Iris pigment epithelial cell (primary cell): ENCODE measurements at places on chromosomes 1 and 21.
A peak's percentile ranks its signal among the peaks of the same experiment; 100 is the strongest.

DNA sequence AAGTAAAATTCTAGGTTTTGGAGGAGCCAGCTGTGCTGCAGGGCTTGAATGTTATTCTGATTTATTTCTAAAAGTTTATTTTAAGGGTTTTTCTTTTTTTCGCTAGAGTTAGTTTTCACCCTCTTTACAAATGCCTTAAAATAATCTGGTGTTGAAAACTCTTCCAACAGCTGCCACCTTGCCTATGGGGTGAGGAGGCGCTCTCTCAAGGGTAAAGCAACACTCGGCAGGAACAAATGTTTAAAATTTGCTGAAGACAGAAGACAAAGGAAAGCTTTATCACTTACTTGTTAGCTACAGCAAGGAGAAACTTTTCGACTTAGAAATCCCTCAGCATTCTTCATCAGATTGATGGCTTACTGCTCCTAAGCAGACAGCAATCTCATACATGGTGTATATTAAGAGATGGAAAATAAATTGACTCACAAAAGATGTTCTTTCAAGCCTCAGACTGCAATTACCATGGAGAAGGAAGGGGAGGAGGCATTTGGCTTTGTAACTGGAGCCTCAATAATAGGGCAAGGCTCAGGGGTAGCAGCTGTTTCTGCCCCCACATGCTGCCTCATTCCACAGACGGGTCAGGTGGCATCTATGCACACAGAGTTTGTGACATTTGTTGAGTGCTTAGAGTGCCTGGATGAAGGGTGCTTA is 79.8 kb upstream of the RALGPS2 start:
- DNase-seq = no peak

DNA sequence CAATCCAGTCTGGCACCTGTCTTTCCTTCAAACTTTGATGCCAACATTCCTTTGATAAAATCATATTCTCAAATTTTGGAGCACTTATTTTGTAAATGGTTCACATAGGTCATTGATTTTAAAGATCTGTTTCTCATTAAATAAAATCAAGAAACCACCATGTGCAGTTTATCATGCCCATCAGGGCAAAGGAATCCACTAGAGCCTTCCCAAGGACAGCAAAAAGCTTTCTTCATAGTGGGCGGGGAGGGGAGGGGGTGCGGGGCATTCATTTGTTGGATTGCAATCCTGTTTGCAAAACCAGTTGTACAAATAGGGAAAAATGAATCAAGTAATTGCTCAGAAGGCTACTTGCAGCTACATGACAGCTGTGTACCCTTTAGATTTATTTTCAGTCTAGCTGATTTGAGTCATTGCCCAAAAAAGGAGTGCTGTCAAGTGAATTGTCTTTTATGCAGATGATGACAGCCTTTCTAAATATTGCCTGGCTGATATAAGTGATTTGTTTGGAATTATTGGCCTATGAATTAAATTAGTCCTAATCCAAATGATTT is 23.0 kb downstream of the LRRC8B start:
- DNase-seq = peak; percentile 89

- no peak for DNase-seq
These were observed 106.2 kb downstream of the CACHD1 start for GRCh38 chr1:64575881-64576676.

- DNase-seq = peak; percentile 99
These were observed at the start of gene GABPB2 for GRCh38 chr1:151070474-151071276. GABPB2 (plus strand) TSS chr1:151070761; CDS start chr1:151088190, 17,429 bp downstream.

DNA sequence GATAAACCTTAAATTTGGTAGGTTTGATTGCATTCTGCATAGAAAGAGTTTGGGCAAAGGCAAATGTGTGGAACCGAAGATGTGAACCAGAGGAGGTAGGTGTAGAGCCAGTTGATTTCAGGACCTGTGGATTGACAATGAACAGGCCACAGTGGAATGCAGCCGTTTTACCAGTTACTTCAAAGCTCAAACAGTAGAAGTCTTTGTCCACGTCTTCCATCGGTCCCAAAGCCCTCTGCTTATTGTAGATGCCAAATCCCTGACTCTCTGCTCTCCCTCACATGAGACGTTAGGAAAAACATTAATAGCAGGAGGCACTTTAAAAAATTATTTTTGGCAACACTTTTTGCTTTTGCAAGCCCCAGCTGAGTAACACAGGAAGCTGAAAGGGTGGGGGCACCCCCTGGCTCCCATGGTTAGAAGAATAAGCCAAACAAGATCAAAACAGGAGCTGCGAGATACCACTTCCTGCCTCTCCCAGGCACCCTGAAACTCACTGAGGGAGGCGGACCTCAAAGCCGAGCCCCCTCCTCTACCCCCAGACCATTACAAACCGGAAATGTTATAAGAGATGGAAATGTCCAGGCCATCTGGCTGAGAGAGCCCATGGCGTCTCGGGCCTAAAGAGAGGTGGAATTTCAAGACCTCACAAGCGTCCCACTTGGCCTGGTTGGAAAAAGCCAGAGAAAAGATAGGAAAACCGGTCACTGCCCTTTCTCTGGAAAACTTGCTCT is 13.5 kb downstream of the TRAF3IP3 start:
- peak; percentile 84 for DNase-seq

DNA sequence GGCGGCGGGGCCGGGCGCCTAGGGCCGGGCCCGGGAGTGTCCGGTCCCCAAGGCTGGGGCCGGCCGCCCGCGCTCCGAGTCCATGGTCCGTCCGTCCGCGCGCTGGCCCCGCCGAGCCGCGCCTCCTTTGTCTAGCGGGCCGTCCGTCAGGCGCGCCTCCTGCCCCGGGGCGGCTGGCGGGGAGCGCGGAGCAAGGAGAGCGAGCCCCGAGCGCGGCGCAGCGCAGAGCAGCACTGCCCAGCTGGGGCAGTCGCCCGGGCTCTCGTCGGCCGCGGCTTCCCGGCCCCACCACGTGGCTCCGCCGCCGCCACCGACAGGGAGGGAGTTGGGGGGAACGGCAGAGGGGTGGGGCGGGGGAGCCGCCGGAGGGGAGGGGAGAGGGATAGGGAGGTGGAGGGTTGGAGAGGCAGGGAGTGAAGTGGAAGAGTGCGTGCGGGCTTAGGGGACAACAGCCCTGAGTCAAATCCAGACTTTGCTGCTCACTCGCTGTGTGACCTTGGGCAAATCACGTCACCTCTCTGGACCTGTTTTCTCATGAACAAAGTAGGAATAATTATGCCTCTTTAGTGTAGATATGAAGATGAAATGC is at the start of gene NKAIN1:
Gene NKAIN1 (minus strand): TSS at position 235 of the 589 bp plus-strand sequence. CDS start 340 bp downstream, outside the sequence.
- peak; percentile 52 for DNase-seq

DNA sequence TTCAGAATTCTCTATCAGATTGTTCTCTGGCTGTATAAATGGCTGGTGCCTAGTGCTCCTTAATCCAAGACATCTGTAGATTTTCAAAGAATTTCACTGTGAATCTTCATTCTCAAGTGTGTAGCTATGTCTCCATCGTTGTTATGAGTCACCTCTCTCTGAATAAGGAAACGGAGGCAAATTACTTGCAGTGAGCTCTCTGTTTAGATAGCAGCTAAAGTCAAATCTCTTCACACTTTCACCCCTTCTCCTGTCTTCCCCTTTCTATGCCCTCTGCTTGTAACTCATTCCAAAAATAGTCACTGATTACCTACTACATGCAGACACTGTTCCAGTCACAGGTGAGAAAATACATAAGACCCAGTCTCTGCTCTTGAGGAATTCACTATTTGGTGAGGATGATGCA is 39.7 kb downstream of the CHML start:
- DNase-seq = peak; percentile 78

GRCh38 chr1:16165073-16165364 is 9.2 kb upstream of the EPHA2 start:
- DNase-seq = no peak

DNA sequence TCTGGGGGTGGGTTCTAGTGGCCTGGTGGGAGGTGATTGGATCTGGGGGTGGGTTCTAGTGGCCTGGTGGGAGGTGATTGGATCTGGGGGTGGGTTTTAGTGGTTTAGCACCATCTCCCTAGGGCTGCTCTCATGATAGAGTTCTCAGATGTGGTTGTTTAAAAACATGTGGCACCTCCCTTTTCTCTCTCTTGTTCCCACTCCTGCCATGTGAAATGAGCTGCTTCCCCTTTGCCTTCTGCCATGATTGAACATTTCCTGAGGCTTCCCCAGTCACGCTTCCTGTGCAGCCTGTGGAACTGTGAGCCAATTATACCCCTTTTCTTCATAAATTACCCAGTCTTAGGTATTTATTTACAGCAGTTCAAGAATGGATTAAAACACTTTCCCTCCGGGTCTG is 327.3 kb upstream of the AJAP1 start:
- DNase-seq = no peak

GRCh38 chr1:6632588-6633514 is 8.2 kb downstream of the THAP3 start:
- no peak for DNase-seq

DNA sequence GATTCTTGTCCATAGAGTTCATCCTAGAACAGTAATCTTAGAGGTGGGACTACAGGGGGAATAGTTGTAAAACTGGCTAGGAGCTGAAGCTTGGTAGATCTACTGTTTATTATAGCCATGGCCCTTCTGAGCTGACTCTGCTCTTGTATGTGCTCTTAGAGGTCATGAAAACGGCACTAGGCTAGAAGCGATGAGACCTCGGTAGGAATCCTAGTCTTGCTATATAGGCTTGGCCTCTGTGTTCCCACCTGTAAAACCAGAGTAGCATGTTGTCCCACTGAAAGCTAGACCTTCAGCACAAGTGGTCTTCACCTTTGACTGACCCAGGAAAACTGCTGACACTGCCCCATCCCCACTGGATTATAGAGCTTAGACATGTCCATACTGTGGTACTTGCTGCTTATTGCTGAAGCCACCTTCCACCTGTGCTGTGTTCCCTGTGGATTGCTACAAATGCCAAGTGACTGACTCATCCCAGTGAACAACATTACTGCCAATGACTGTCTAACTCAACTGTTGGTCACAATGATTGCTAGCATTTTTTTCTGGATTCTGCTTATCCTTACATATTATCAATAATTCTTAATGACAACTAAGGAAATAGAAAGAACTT is 23.0 kb upstream of the PIGC start:
- DNase-seq = no peak

- peak; percentile 24 for DNase-seq
These were observed 5.3 kb downstream of the SKI start for GRCh38 chr1:2233468-2233867.

DNA sequence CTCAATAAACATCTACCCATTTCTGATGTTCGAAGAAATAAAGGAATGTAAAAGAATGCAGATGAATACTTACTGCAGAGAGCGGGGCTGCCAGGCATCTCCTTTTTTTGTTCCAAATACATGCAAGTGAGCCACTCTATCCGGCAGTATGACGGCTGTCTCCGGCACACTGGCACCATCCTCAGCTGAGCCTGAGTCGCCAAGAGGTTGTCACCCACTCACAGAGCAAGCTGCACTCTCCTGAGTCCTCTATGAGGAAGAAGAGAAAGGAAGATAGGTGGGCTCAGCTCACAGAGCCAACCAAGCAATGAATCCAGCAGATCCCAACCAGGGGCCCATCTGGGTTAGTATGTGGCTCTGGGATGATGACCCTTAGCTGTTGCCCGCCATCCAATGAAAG is 65.3 kb downstream of the CD46 start:
- no peak for DNase-seq

GRCh38 chr1:167173516-167174184 is 47.0 kb upstream of the POU2F1 start:
- peak; percentile 36 for DNase-seq

GRCh38 chr1:74426208-74426937 is 86.0 kb downstream of the LRRC53 start:
- no peak for DNase-seq

DNA sequence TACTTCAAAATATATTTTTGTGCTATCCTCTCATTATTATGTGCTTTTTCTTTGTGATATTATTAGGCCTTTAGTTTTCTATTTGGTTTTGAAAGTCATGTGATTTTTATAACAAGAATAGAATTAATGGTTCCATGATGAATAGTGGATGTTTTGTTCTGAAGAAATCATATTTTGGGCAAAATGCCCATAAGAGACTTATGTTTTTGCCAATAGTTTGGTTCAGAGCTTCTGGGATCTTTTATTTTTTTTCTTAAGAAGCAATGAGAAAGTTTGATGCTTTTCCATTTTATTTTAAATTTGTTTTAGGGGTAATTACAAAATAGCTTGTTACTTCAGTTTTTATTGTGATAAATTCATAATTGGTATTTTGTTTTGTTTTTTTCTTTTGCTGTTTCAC is 49.8 kb downstream of the LYPLAL1 start:
- DNase-seq = no peak

GRCh38 chr1:9086045-9086444 is 16.6 kb upstream of the SLC2A5 start:
- DNase-seq = no peak

DNA sequence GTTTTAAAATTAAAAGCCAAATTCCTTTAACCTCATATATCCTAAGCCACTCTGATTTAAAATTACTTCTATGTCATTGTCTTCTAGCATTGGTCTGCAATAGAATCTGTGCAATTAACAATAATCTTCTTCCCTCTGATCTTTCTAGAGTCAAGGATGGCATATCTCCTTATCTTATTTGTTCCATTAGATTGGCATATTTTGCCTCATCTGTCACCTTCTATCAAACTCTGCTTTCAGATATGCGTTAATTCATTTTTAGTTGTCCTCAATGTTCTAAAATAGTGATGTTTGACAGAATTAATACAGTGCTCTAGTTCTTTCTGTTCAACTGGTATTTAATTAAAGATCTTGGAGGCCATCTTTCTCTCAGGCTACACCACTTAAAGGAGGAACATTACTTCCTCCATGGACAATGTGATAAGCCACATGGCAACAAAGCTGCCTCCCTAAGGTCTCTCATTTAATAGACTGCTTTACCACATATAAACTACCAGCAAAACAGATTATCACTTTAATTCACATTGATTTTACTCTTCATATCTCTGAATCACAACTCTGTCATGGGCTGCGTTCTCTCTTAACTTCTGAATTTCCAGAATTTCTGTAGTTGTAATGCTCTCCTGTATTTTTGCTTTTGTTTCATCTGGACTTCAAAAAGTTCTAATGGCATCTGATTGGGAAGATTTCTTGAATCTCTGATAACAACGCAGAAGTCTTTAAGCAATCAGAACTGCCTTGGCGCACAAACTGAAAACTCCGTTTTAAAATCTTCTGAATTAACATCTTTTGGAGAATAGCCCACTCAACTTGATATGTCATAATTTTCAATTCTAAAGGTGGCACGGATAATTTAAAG is 2.8 kb downstream of the NRIP1 start:
- peak; percentile 45 for DNase-seq

- no peak for DNase-seq
These were observed 17.3 kb downstream of the PHGDH start for GRCh38 chr1:119729044-119729443.
